ENCODE measurements at places on chromosomes 4 and X.

GRCh38 chr4:140777386-140777785, 21.2 kb upstream of the TBC1D9 start:
- no peak for DNase-seq

DNA sequence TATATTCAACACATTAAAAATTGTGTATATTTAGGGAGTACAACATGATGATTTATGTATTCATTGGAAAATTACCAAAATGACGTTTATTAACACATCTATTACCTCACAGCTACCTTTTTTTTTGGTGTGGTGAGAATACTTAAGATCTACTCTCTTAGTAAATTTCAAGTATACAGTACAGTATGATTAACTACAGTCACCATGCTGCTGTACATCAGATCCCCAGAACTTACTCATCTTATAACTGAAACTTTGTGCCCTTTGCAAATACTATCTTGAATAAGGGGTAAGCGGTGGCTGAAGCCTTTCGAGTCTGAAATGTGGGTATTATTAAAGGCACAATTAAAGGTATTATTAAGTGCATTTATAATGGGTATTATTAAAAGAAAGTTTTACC, 976 bp downstream of the PHKA1 start:
- no peak for DNase-seq

DNA sequence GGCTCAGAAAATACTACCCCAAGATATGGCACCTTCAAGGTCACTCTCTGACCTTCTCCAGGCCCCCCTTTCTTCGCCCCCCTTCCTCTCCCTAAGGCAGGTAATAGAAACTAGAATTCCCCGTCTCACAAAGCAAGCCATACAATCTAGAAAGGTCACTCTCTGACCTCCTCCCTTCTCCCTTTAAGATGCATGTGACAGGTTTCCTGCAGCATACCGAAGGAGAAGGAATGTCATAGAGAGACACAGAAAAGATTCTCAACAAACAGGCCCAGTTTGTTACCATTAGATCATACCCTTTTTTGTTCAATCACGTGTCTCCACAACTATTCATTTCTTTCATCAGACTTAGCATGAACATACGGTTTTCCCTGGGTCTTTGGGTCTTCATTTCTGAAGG, 51.2 kb upstream of the RBMXL3 start:
- no peak for DNase-seq

GRCh38 chrX:133290076-133290475, 71.9 kb upstream of the TFDP3 start:
- DNase-seq: no peak

GRCh38 chr4:53121264-53121865, 244.5 kb downstream of the SCFD2 start:
- DNase-seq: no peak

GRCh38 chr4:67896421-67897065, 12.7 kb upstream of the TMPRSS11D start:
- DNase-seq: no peak

DNA sequence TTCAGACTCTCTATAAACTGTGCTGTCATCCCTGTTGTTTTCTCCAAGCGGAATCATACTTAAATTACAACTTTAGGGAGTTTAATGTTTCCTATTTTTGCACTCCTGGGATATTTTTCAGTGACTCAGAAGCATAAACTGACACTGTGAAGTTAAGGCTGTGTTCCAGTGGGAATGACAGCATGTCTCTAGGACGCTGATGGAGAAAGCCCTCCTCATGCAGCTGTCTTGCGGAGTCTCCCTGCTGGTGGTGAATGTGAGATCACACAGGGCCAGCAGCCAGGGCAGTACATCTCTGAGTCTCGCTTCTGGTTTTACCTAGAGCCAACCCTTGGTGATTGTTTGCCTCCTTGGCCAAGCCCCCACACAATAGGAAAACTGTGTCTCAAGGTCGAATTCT, 53.3 kb downstream of the NFKB1 start:
- no peak for DNase-seq

- DNase-seq: no peak
Observed at GRCh38 chr4:73988061-73988460, at the start of gene PPBP. Gene PPBP, minus strand, starts transcription at chr4:73988190. Its CDS starts 87 bp downstream, at chr4:73988103.

- no peak for DNase-seq
Observed at GRCh38 chrX:72095370-72095769, 36.3 kb downstream of the RTL5 start.

GRCh38 chrX:37755025-37755424, 24.8 kb upstream of the CYBB start:
- DNase-seq: no peak

DNA sequence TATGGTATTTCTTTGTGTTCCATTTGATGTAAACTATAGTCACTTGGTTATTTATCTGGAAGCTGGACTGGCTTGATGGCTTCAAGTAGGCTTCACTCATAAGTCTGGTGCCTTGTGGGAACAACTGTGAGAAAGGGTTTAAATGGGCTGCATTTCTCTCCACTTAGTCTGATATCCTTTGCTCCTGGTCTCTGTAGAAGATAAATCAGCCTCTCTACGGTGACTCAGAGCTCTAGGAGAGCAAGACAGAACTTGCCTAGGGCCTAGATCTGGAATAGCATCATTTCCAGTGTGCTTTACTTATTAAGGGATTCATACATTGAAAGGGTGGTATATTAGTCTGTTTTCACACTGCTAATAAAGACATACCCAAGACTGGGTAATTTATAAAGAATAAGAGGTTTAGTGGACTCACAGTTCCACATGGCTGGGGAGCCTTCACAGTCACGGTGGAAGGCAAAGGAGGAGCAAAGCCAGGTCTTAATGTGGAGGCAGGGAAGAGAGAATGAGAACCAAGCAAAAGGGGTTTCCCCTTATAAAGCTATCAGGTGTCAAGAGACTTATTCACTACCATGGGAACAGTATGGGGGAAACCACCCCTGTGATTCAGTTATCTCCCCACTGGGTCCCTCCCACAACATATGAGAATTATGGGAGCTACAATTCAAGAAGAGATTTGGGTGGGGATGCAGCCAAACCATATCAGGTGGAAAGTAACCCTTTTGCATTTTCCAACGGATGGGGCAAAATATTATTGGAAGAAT, 1746.4 kb upstream of the PCDH7 start:
- no peak for DNase-seq

GRCh38 chrX:46330981-46331380, 214.2 kb downstream of the ZNF674 start:
- no peak for DNase-seq

DNA sequence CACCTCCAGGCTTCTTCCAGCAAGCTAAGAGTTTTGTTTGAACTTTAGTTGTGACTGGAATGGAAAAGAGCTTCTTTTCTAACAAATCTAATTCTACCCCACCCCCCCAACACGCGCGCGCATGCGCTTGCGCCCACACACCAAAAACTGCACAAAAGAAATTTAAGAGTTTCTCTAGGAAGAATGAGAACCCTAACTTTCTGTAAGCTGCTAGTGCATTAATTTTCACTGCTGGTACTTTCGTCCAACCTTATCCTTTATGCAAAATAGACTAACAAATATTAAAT, 9.0 kb upstream of the INTU start:
- DNase-seq: no peak

- no peak for DNase-seq
Observed at GRCh38 chr4:149029056-149029651, 586.9 kb upstream of the NR3C2 start.

DNA sequence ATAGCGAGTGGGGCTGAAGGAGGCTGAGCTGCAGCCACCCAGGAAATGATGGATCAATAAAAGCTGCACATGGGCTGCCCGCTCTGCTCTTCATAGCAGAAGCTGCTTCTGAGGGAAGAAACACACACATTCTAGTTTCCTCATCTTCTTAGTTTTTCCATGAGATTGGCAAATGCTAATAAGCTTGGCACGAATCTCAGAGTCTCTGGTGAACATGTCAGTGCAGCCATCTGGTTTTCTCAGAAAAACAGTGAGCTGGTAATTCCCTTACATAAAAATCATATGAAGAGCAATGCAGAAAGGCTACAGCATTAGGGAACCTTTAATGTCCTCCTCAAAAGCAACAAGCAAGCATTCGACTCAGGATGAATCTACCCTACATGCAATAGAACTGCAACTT, 69.9 kb downstream of the GATB start:
- no peak for DNase-seq

- DNase-seq: no peak
Observed at GRCh38 chrX:104270916-104271512, 16.3 kb upstream of the ESX1 start.

- DNase-seq: no peak
Observed at GRCh38 chr4:27947302-27947701, 1086.7 kb downstream of the STIM2 start.

DNA sequence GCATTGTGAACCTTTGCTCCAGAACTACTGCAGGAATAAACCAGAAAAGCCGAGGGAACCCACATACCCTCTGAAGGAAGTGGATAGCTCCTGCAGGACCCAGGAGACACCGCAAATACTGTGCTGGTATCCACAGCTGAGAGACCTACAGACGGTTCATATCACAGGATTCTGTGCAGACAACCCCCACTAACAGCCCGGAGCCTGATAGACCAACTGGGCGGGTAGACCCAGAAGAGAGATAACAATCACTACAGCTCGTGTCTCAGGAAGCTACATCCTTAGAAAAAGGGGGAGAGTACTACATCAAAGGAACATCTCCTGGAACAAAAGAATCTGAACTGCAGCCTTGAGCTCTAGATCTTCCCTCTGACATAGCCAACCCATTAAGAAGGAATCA, 150.8 kb downstream of the FRAS1 start:
- DNase-seq: no peak

GRCh38 chrX:154333837-154334271, 38.3 kb downstream of the TKTL1 start:
- no peak for DNase-seq

All from NCI-H2171 (cell line).